ENCODE measurements at places on chromosomes 2 and 18.

- no peak for DNase-seq
These were observed 55.0 kb downstream of the KLF7 start for GRCh38 chr2:207110715-207111114.

GRCh38 chr2:203805486-203805838 lies 62.1 kb upstream of the CTLA4 start:
- no peak for DNase-seq

GRCh38 chr2:215968499-215968898 lies 44.9 kb downstream of the MREG start:
- DNase-seq: no peak

GRCh38 chr18:63472380-63472779 lies 4.4 kb upstream of the SERPINB5 start:
- DNase-seq: no peak

DNA sequence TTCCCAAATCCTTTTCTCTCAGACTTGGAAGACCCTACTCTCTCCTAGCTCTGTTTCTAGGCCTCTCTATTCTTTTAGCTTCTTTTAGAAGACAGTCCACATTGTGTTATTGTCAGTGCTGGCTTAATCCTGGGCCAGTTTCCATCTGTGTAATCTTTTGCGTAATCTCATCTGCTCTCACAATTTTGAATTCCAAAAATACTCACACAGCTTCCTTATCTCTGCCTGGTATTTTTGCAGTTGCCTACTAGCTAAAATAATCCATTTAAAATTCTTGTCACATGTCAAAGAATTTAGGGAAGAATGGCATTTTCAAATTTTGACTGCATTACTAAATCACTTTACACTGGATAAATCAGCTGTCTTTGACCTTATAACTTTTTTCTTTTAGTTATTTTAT lies 200.6 kb upstream of the MEX3C start:
- DNase-seq: no peak

DNA sequence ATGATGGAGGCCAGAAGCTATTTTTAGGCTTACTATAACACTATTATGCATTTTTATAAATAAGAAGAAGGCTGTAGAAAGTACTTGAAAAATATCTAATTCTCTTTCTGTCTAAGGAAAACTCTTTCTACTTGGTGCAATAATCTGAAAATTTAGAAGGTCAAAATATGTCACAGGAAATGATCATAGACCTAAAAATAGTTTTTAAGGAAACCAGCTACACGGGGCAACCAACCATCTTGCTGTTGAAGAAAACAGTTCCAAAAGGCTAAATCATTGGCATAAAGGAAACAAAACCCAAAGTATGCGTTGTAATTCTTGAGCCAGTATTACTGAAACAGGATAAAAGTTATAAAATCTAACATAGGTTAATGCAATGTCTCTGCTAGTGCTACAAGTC lies 40.2 kb downstream of the SOCS6 start:
- no peak for DNase-seq

- no peak for DNase-seq
These were observed 90.2 kb downstream of the BCL11A start for GRCh38 chr2:60463249-60463648.
